Stimulated activated CD4-positive, alpha-beta T cell treated with anti-CD3 and anti-CD28 coated beads, Interleukin-15, amount 100 ng/mL, for 1 hour (primary cell): ENCODE measurements at places on chromosomes 4 and X.

DNA sequence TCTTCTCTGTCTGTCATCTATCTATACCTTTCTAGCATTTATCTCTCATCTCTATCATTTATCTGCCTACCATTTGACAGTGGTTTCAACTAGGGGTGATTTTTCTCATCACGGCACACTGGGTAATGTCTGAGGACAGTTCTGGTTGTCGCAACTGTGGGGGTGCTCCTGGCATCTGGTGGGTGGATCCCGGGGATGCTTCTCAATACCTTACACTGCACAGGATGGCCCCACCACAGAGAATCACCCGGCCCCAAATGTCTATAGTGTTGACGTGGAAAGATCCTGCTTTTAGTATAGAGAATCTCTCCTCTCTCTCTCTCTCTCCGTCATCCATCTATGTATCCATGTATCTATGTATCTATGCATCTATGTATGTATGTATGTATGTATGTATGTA, 7.2 kb downstream of the P2RY8 start:
- no peak for DNase-seq

GRCh38 chrX:24988314-24988713, 27.5 kb downstream of the ARX start:
- no peak for DNase-seq

- no peak for DNase-seq
Measured at GRCh38 chr4:25184056-25184455, 23.8 kb upstream of the SEPSECS start.

DNA sequence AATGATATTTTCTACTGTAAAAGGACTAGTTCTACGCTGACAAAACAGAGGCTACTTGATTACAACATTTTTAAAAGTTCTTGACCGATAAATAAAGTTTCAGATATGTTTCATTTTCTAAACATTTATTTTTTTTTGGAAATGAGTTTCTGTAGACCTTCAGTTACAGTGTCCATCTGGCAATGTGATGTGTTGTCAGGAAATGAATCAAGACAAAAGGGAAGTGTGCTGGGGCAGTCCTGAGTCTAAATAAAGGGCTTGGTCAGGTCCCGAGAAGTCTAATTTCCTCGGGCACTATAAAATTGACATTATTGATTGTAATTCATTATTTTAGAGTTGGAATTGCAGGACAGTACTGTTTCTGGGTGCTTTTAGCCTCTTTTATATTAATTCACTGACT, 57.0 kb upstream of the FTHL17 start:
- DNase-seq = no peak

DNA sequence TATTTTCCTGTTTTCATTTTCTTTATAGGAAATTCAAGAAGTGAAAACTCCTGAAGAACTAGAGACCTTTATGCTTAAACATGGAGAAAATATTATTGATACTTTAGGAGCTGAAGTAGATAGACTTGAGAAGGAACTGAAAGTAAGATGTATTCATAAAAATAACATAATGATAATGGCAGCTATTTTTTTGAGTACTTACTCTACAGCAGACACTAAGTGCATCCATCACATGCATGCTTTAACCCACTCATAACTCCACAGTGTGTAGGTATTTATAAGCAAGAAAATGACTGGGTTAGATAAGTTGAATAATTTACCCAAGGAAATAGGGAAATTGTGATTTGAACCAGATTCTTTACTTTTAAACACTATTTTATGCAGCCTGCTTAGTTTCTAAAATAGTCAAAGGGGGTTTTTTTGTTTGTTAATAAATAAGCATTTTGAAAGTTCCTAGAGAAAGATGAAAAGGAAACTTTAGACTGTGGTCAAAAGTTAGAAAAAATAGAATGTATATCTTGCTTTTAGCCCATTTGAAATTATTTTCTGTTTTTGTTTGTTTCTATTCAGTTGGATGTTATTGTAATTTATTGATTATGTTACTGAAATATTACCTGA, 74.2 kb downstream of the BEND4 start:
- DNase-seq = no peak

DNA sequence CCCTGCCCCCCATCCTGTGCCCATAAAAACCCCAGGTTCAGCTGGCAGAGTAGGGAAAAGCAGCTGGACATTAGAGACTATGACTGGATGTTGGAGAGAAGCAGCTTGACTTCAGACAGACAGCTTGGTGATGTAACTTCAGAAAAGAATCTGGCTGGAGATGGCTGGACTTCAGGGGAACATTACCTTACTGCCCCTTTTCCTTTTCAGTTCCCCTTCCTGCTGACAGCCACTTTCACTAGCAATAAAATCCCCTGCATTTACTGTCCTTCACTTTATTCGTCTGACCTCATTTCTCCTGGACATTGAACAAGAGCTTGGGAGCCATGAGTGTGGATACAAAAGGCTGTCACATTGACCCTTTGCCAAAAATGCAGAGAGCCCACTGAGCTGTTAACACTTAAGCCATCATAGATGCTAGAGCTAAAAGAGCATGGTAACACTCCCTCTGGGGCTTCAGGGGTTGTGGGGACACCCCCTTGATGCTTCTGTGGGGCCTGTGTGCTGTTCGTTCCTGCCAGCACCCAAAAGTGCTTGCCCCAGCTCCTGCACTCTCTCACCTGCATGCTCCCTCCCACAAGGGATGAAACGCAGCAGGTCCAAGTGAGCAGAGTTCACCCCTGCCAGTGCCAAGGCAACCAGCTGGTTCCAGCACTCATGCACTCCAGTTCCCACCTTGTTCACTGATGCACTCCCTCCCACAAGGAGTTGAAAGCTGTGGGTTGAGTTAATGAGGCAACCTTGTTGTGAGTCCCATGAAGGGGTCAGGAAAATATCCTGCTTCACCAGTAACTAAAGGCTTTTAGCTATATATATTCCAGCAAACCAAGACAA, 263.8 kb upstream of the NDST3 start:
- DNase-seq = no peak

GRCh38 chr4:98046665-98047064, 96.6 kb downstream of the STPG2 start:
- DNase-seq = no peak

- DNase-seq = no peak
Measured at GRCh38 chr4:79585834-79586233, 177.8 kb upstream of the GK2 start.

DNA sequence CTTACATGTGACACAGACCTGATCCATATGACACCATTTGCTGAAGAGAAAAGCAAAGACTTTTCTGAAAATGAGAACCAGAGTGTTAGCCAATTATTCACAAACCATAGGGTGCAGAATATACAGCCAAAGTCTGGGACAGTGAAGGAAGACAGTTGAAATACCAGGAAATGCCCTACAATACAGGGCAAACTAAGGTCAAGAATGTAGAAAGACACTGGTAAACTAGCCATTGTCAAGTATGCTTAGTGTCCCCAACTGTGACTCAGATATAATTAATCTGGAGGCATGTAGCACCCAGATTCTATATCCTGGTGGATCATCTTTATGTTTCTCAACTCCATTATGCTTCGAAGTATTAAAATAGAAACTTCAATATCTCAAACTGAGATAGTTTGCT, 200.9 kb upstream of the FSTL5 start:
- no peak for DNase-seq

- no peak for DNase-seq
Measured at GRCh38 chr4:14035076-14035475, 407.6 kb upstream of the BOD1L1 start.

GRCh38 chrX:42054256-42054655, 130.9 kb upstream of the CASK start:
- DNase-seq = no peak

GRCh38 chr4:53781629-53782457, 190.6 kb upstream of the LNX1 start:
- no peak for DNase-seq
